RWPE1 (cell line): ENCODE measurements at places on chromosomes 1 and 21.

GRCh38 chr1:109769330-109770078 lies 5.8 kb upstream of the EPS8L3 start:
- DNase-seq, result peak; percentile 43

- DNase-seq, result no peak
Observed at GRCh38 chr1:204407295-204407971, 4.2 kb downstream of the PPP1R15B start.

- DNase-seq, result no peak
Observed at GRCh38 chr1:26839339-26839722, 12.8 kb downstream of the ZDHHC18 start.

DNA sequence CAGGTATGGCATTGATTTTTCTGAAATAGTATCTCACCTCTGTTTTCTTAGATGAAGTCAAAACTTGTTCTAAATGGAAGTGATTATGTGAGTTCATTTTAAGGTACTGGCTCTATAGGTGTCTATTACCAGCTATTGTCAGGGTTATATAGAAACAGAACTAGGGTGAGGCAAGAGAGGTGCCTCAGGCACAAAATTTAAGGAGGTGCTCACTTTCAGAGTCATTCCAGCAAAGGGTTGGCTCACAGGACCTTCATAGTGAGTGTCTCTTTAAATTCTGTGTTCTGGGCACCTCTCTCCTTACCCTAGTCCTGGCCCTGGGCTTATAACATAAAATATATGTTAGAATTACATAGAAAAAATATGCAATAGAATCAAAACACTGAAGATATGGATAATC lies 49.3 kb downstream of the KIAA0319L start:
- DNase-seq, result no peak

DNA sequence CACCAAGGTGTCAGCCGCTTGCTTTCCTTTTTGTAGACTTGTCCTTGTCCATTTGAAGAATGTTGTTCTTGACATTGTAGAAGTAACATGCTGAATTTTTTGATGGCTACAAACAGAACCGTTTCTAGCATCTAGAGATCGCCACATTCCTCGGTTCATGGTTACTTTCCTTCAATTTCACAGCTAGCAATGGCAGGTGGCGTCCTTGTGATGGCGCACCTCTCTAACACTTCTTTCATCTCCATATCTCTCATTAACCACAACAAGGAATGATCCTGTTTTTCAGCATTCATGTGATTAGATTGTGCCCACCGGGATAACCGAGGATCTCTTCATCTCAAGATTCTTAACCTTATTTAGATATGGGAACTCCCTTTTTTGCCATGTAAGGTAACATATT lies 2129.8 kb downstream of the NCAM2 start:
- no peak for DNase-seq

DNA sequence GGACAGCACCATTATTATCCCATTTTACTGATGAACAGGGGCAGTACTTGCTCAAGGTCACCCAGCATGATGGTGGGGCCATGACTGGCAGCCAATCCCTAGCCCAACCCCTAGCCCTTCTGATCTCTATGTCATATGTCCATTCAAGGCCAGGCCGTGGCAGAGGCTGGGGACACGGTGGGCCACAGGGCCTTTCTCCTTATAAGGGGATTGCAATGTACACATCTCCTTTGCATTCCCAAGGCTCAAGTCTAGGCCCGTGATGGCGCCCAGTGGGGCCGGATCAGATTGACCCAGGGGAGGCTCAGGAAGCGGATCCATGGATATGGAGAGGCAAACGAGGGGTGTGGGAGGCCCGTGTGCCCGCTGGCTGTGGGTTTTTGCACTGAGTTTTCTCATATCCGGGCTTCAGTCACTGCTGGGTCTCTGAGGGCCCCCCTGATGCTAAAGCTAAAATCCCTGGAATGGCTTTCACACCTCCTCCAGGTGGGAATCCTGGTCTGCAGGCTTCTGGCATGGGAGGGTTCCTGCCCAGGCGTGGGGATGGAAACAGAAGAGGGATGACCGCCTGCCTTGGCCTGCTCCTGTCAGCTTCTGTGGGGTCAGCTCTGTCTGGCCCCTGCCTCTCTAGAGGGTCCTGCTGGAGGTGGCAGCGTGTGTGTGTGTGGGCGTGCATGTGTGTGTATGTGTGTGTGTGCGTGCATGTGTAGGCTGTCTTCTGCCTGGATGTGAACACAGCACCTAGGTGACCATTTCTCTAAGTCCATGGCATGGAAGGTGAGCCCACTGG lies 2.1 kb downstream of the MYOM3 start:
- no peak for DNase-seq

GRCh38 chr21:38531591-38531990 lies 33.3 kb upstream of the ERG start:
- no peak for DNase-seq

GRCh38 chr1:234345237-234345636 lies 28.0 kb upstream of the COA6 start:
- DNase-seq, result no peak

- no peak for DNase-seq
Observed at GRCh38 chr21:45589686-45590245, 47.5 kb upstream of the SLC19A1 start.

- DNase-seq, result no peak
Observed at GRCh38 chr1:119371815-119372214, 3.2 kb downstream of the HAO2 start.

- DNase-seq, result no peak
Observed at GRCh38 chr1:205583461-205584130, 48.2 kb downstream of the ELK4 start.

GRCh38 chr1:156848461-156849150 lies 10.3 kb downstream of the INSRR start:
- DNase-seq, result no peak

GRCh38 chr1:216420263-216420662 lies 3.0 kb downstream of the USH2A start:
- DNase-seq, result no peak

GRCh38 chr1:162590101-162590500 lies 28.6 kb downstream of the UAP1 start:
- no peak for DNase-seq

- no peak for DNase-seq
Observed at GRCh38 chr1:83845437-83846071, 153.4 kb downstream of the TTLL7 start.

DNA sequence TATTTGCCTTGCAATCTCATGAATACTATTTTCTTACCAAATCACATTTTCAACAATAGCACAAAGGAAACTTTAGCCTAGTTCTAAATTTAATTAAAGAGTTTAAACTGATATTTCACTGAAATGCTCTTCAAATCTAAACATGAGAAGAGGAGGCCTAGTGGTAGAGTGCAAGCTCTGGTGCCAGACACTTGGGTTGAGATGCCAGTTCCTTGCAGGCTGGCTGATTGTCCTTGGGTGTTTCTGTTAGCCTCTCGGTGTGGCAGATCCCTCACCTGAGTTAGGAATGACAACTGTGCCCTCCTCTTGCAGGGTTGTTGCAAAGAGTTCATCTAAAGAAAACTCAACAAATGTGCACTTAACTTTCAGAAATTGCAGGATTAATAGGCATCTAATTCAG lies 12.5 kb downstream of the ZBTB21 start:
- no peak for DNase-seq

GRCh38 chr1:93669369-93669768 lies 12.3 kb downstream of the BCAR3 start:
- no peak for DNase-seq

- DNase-seq, result no peak
Observed at GRCh38 chr1:17412093-17412870, 27.2 kb downstream of the RCC2 start.

- DNase-seq, result peak; percentile 19
Observed at GRCh38 chr1:100543640-100544039, 5.7 kb downstream of the GPR88 start.

GRCh38 chr1:213067352-213067751 lies 16.3 kb downstream of the RPS6KC1 start:
- no peak for DNase-seq

GRCh38 chr1:121538943-121539575 lies 354.3 kb downstream of the SRGAP2C start:
- peak; percentile 37 for DNase-seq

DNA sequence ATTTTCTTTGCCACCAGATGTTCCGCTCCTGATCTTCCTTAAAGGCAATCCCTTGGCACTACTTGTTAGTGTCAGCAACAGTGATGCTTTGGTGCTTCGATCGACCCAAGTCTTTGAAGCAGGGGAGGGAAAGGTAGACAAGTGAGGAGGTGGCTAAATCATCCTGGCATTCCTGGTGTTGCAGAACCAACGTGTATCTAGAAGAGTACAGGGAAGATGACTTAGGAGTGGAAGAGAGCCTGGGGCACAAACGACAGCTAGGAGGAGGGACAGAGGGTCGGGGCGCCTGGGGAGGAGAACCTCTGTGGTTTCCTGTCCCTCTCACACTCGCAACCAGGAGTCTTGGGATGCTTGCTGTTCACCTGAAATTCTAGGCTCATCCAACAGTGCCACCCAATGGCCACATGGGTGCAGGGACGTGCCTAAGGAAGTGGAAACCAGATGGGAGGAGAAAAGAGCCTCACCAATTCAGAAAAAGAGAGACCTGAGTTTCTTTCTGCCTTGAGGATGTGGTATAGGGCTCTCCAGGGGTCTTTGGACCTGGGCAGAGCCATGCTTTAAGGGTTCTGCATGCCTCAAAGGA lies 9.5 kb upstream of the KCNA2 start:
- DNase-seq, result peak; percentile 70

DNA sequence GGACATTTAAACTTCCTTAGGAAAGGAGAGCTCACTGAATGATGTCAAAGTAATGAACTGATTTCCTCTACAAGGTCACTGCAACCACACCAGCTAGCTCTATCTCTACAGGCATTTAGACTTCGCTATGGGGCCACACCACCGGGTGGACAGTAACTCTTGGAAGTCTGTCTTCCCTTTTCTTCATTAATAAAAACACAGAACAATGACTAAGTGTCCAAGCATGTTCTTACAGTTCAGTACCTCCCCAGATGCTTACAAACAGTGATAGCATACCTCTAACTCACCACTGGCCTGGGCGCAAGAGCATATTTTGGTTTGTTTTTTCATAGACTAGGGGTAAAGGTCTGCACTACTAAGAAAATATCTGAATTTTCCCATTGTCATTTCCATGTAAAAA lies 54.6 kb downstream of the SIM2 start:
- peak; percentile 8 for DNase-seq

DNA sequence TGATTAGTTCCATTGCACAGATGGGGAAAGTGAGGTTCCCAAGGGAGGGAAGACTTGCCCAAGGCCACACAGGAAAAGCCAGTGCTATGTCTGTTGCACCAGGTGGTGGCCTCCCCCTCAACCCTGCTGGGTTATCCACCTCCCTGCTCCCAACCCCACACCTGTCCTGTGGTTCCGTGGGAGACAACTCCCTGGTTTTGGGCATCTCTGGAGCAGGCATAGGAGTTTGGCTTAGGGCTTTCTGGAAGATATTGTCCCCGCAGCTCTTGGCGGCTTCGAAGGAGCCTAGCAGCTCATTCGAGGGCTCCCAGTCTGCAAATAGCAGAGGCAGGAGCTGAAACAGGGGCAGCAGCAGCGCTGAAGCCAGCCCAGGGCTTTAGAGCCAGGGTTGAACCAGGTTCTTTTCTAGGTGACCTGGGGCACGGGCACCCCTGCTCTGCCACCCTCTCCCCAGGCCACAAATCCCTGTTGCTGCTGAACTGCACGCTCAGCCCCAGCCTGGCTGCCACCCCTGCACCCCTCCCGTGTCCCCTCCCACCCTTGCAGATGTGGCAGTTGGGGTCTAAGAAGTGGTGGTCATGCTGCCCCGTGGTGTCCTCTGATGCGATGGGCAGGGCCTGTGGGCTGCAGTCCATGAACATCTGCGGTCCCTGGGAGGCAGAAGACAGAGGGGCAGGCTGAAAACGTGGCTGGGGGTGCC lies 22.1 kb downstream of the SPOCD1 start:
- no peak for DNase-seq

DNA sequence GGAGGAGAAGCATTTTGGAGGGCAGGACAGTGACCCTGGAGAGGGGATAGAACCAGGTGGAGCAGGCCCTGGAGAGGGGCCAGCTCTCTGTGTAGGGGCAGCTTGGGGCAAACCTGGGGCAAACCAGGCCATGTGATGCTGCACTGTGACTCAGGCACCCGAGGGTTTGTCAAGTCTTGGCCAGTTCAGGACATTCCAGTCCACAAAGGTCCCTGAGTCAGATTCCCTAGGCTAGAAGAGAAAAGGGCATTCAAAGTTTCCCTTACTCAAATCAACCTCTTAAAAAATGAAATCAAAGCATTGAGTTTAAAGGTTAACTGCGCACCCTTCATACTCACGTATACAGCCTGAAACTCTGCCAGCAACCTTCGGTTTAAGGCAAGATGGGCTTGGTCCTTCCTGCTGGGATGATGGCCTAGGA lies 25.2 kb upstream of the PLA2G2C start:
- DNase-seq, result peak; percentile 85

GRCh38 chr1:213330281-213330680 lies 279.2 kb downstream of the RPS6KC1 start:
- no peak for DNase-seq

GRCh38 chr1:31669433-31669785 lies 24.7 kb upstream of the PEF1 start:
- DNase-seq, result no peak

GRCh38 chr1:21299780-21300395 lies 9.6 kb upstream of the ECE1 start:
- no peak for DNase-seq

DNA sequence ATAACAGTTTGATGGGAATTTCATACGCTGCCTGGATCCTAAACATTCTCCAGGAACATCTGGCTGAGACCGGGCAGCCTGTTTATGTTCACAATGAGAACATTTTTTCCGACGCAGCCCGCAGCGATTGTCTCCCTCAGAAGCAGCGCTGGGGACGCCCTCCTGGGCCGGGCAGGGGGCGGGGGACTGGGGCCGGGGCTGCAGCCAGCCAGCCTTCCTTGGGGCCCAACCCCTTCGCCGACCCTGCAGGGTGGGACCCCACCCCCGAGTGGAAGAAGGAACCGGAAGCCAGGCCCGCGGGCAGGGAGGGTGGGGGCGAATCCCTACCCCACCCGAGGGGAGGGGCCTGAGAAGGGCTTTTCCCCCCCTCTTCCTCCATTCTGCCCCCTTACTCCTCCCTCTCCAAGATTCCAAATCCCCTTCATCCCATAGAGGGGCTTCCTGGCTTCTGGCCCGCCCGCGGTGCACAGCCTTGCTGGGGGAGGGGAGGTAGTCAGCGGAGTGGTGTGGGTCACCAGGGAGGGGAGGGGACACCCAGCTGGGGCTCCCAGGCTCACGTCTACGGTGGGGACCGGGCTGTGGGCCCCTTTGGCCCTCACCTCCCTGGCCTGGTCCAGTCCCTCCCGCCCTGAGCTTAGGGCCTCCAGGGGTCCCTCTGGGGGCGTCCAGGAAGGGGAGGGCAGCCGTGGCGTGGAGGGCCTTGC lies 60.6 kb downstream of the WNT9A start:
- DNase-seq, result no peak

- DNase-seq, result no peak
Observed at GRCh38 chr1:155184351-155184811, 10.7 kb downstream of the TRIM46 start.

DNA sequence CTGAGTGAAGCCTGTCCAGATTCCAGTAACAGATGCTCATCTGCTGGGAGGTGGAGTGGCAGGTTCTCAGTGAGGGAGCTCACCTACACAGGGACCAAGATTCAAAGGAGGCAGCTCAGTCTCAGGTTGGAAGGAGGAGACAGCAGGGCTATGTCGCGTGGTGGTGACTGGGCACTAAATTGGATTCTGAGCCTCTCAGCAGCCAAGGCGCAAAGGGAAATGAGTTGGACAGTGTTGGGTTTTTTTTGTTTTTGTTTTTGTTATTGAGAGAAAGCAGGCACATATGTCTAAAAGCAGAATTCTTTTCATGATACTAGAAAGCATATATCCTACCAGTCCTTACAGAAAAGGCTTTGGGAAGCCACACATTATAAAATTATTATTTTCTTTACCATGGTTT lies 26.2 kb downstream of the UMODL1 start:
- no peak for DNase-seq

GRCh38 chr21:14545906-14546480 lies at the start of gene SAMSN1:
SAMSN1 (minus strand) TSS chr21:14546315; CDS start chr21:14546261, 54 bp downstream.
- DNase-seq, result no peak
